ENCODE measurements at places on chromosomes 1 and 21.

- DNase-seq: no peak
Observed at GRCh38 chr1:197632651-197633050, 142.6 kb downstream of the DENND1B start.

DNA sequence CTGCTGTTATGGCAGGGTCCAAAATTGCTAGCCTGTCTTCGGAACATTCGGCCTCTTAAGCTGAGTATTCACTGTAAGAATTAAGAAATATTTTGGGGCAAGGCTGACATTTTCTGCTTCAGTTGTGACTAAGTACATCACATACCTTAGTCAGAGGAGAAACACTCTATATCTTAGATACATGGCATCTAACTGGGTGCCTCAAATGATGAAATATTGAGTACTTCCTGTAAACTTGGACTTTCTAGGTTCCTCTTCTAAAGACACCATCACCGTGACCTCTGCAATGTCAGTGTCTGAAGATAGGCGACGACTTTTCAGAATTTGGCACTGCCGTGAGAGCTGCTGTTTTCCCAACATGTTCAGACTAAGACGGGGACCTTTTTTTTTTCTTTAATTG, 65.6 kb downstream of the PCBP3 start:
- no peak for DNase-seq

DNA sequence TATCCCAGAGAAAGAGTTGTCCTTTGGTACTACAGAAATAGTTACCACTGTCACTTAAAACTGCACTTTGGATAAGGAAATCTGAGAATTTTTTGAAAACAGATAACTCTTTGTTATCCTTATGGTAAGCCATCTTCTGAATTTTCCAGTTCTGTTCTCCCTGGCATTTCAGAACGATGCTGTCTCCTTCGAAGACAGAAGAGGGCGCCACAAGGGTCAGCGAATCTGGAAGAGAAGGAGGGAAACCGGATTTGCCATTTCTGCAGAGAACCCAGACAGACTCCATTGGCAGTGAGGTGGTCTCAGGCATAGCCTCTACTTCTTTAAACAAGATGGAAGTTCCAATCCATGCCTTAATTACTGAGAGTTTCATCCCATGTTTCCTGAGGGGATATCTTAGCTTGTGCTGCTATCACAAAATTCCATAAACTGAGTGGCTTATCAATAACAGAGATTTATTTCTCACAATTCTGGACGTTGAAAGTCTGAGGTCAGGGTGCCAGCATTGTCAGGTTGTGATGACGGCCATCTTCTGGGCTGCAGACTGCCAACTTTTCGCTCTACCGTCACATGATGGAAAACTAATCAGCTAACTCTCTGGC, 6.4 kb downstream of the FCRL2 start:
- DNase-seq: no peak

- DNase-seq: no peak
Observed at GRCh38 chr1:244196571-244197285, 145.6 kb downstream of the ZBTB18 start.

GRCh38 chr1:223634423-223634822, 31.1 kb downstream of the CAPN8 start:
- no peak for DNase-seq

DNA sequence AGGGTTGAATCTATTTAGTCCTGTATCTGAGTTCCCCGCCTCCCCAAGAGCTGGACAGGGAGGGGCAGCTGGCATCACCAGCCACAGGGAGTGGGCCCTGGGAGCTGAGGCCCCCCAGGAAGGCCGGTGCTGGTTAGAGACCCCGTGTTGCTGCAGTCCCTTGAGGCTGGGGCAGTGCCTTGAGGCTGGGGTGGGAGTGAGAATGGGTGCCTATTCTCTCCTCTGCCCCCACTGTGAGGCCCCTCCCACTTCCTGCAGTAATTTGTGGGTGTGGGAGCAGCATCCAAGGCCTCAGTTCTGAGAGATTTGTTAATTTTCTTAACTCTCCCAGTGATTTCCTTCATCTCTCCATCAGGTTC, 2.5 kb upstream of the TRAPPC3 start:
- no peak for DNase-seq

- DNase-seq: no peak
Observed at GRCh38 chr1:13781907-13782633, 82.1 kb downstream of the PRDM2 start.

DNA sequence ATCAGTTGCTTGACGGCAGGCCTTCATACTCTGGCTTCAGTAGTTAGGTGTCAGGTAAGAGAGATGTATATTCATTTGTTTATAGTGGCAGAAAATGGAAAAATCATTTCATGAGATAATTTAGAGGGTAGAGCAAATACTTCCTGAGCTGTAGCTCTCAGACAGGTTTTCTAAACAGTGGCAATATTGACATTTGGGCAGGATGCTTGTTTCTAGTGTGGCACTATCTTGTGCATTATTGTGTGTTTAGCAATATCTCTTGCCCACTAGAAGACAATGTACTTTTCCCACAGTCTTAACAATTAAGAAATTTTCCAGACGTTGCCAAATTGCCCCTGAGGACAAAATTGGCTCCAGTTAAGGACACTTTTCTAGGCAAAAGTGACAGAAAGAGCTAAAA, 1143.1 kb downstream of the PLA2G4A start:
- no peak for DNase-seq

- no peak for DNase-seq
Observed at GRCh38 chr1:39882152-39882551, 1.2 kb downstream of the TRIT1 start.

DNA sequence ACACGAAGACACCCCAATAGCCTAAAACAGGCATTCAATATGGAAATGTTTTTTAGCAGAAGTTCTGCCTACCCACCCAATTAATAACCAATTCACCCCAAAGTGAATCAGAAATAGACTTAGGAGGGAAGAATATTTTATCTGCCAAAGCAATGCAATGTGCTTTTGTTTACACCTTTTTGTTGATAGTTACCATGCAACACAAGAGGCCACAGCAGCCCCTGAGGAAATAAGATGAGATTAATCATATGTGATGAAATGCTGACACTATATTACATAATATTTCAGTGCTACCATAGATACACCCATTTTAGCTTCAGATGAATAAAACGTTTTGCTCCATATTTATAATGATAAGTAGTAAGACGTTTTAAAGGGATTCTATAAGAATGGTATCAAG, 60.9 kb upstream of the RGS2 start:
- peak; percentile 84 for DNase-seq

DNA sequence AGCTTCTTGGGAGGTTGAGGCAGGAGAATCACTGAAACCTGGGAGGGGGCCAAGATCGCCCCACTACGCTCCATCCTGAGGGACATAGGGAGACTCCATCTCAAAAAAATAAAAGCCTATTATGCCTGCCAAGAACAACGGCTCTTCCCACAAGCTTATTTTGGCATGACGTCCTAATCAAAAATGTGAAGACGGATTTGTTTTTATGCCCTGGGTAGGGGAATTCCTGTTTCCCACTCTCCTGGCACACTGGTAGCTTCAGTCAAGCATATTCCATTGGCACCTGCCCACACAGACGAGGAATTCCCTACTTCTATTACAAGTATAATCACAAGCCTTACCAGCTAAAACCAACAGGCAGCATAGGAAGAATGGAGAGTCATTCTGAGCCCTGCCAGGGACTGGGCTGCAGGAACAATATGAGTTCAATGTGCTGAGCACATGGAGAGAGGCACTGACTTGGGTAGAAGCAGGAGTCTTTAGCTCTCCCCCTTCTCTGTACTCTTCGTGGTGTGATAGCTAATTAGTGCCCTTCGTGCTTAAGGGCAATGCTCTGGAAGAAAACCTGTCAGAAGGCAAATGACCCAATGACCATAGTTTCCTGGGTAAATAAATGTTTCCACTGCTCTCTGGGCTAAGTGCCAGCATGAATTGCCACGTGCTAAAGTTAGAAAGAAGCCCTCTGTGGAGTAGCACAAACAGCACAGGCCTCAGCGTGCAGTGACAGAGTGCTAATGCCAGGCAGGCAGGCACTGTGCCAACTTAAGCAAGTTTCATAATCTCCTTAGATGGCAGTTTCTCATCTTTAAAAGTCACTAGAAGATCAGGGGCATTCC, 16.8 kb downstream of the TNFSF4 start:
- peak; percentile 99 for DNase-seq

GRCh38 chr21:33825419-33825818, 90.2 kb downstream of the ATP5PO start:
- no peak for DNase-seq

All from renal cortical epithelial cell (primary cell).